ENCODE measurements at places on chromosomes 12 and 14. TPM values are rescaled to one million over a fixed set of nuclear protein-coding genes. Genes with fewer than 3 reads are reported as not detected.

DNA sequence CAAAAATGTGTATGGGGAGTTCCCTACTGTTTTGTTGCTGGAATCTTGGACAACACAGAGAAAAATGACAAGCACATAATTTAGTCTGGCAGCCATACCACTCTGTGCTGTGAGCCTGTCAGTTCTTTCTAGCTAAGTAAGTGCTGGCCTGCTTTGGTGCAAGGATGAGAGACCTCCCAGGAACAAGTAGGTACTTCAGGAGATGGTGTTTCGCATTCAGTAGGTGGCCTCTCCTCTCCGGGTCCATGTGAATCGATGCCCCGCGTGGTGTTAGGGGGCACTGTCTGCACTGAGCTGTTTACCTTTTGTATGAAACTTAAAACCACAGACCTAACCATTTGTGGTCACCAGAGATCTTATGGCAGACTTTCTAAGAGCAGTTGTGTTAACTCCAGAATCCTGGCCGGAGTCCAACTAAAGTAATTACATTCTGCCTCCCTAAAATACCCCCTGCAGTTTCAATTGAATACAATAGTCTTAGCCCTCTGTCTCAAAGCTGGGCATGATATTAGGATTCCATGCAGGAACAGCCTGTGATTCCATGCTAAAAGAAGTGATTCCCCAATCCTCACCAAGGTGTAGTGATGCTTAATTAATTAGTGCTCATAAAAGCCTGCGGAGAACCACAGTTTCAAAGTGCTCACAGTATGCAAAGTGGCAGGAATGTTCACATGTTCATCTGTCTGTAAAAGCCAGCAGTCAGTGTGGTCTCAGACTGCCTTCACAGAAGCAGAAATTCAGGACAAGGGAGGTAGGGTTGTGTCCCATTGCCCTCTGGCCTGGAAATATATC is 64.2 kb downstream of the LLPH start:
- no peak for DNase-seq

The KRT72 gene
- polyA plus RNA-seq: not detected

- no peak for DNase-seq
Measured at GRCh38 chr14:24052656-24053547, 1.1 kb downstream of the CARMIL3 start.

GRCh38 chr12:43162138-43162537 is 389.9 kb downstream of the ADAMTS20 start:
- DNase-seq: no peak

DNA sequence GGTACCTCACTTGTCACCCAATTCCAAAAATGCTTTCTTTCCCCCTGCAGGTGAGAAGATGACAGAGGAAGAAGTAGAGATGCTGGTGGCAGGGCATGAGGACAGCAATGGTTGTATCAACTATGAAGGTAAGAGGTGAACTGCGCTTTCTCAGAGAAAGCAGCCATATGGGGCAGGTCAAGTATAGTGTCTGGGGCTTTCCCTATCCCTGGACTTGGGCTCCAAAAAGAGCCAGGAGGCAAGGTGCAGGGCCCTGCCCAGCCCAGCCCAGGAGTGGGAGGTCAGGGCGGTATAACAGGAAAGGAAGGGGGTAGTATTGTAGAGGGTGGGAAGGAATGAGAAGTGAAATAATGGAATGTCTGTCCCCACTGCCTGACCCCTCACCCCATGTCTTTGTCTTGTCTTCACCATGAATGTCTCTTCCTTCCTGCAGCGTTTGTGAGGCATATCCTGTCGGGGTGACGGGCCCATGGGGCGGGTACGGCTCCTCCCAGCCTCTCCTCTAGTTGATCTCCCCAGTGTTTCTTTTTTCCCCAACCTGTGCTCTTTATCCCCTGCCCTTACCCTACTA is 2.1 kb downstream of the MYL6 start:
- DNase-seq: peak; percentile 83

Data from kidney (tissue), 22 donors.